ENCODE measurements at places on chromosomes 16 and 17. TPM values are rescaled to one million over a fixed set of nuclear protein-coding genes. Genes with fewer than 3 reads are reported as not detected.

The DNAAF8 gene
- total RNA-seq: 1.8 TPM

The MYH2 gene
- not detected for total RNA-seq

The TMEM204 gene
- total RNA-seq: 11.9 TPM

The MMP25 gene
- total RNA-seq: not detected

The PIMREG gene
- 17.1 TPM for total RNA-seq

Measured in articular chondrocyte of knee joint (primary cell).